HTR-8/SVneo (cell line): ENCODE measurements at places on chromosomes 3 and 15.
A peak's percentile ranks its signal among the peaks of the same experiment; 100 is the strongest.

DNA sequence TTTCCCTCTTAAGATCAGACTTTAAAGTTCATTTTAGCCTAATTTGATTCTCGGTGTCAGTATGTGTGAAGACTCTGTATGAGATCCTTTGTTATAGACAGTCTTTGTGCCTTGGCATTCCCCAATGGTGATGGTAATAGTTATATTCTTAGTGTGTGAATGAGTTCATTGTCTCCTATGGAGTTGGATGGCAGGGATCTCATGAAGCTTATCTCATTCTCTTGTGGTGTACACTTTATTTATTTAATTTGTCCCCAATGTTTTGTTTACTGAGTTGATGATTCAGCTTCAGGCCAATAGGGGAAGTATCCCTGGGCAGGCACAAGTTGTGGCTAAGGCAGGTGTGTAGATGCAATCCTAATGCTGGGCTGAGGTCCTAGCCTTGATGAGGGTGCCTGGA lies 222.0 kb upstream of the DPPA4 start:
- DNase-seq = no peak

GRCh38 chr3:30664459-30664858 lies 58.1 kb downstream of the TGFBR2 start:
- no peak for DNase-seq

DNA sequence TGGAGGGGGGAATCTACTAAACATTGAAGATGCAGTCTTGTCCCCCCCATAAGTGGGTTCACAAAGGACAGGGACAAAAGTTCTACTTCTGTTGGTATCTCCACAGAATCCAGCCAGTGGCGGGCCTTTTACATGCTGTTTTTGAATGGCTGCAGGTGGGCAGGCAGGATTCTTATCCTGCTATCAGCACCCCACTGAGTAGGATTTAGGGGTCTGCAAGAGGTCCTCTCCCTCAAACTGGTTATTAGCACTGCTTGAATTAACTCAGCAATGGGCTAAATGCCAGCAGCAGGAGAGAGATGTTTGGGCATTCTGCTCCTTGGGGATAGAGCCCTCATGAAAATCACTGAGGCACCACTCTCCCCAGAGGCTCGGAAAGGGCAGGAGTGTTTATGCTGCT lies 40.3 kb downstream of the SEMA5B start:
- no peak for DNase-seq

GRCh38 chr15:45702041-45702440 lies 67.2 kb downstream of the SQOR start:
- DNase-seq = no peak

DNA sequence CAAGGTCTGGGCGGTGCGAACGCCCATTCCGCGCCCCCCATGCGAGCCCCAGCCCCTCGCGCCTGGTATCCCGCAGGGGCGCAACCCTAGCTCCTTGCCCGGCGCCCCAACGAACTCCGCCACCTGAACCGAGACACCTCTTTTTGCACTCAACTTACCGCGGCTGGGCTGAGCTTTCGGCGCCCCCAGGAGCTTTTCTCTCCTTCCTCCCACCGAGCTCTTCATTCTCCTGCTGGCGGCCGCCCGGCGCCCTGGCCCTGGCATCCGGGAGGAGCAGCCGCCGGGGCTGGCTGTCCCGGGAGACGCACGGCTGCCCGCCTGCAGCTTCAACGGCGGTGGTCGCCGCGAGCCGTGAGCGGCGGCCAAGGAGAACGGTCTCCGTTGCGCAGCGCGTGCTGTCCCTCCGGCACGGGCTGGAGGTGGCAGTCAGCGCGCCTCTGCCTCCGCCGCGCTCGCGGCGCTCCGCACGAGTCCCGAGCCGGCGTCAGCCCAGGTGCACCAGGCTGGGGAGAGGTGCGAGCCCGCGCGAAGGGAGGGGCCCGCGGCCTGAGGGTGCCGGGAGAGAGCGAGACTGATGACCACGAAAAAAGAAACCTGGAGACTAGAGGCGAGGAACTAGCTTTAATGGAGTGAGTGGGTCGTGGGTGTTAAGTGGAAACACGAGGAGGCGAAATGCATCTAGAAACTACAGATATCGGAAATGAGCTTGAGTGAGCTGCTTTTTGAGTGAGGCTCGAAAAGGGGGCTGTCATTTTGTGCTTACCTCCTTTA lies 621.5 kb upstream of the ZNF385D start:
- DNase-seq = no peak

DNA sequence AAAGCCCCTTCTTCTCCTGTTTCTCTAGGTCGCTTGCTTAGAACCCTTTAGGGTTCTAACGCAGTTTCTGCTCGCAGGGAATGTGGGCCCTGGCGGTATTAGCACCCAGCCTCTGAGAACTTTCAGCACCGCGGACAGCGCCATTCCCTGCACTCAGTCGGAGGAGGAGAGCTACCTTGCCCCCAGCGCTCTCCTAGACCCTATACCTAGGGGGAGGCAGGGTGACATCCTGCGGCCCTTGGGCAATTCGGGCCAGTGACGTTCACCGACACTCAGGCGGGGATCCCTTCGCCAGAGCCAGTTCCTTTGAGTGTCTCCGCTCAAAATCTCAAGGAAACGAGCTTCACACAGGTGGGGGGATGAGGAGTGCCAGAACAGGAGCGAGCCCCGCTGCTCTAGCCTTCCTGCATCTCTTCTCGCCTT lies 1.3 kb downstream of the SLC7A14 start:
- DNase-seq = peak; percentile 76

DNA sequence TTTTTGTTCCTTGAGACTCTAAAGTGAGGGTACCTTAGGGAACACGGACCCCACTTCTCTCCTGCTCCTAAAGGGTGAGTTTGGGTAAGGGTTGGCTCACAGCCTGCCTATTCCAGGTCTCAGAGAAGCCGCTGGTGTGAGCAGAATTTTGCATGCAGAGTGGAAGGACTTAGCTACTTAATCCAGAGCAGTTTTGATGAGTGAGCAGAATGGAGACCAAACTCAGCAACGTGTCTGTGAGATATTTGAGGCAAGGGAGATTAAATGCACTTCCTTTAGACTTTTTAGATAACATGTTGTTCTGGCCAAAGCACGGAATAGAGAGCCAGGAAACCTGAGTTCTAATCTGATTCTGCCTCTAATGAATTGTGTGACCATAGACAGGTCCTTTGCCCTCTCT lies 5.1 kb downstream of the SLC24A1 start:
- no peak for DNase-seq

GRCh38 chr3:10400050-10400748 lies 79.3 kb upstream of the SEC13 start:
- DNase-seq = no peak

DNA sequence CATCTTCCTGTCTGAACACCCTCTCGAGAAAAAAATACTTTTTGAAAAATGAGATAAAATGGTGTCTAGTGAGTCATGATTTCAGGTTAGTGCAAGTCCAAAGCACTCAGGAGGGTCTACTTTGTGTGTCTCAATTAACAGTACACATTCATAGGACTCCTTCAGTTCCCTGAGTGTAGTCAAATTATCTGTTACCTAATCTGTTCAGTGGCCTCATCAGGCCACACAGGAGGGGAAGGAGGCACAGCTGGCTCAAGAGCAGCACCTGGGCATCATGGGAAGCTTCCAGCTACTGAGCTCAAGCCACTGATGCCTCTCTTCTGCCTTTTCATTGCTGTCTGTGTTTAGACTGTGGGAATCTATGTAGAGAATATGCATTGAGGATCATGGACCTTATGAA lies 341.4 kb upstream of the SGO1 start:
- no peak for DNase-seq

DNA sequence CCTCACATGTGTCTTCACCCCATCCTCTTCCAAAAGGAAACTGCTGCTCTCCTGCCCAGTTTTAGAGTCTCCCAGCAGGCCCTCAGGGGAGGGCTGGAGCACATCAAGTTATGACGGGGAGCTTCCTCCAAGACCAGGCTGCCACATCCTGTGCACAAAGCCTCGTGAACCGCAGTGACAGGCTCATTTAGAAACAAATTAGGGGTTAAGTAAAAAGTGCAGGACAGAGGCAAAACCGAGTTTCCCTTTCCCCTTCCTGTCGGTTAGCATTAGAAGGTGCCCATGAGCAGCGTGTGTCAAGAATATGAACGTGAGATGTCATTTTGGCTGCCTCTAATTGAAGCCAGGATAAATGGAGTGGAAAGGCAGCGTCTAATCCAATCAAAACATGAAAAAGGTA lies 199.7 kb downstream of the ARRDC4 start:
- no peak for DNase-seq

DNA sequence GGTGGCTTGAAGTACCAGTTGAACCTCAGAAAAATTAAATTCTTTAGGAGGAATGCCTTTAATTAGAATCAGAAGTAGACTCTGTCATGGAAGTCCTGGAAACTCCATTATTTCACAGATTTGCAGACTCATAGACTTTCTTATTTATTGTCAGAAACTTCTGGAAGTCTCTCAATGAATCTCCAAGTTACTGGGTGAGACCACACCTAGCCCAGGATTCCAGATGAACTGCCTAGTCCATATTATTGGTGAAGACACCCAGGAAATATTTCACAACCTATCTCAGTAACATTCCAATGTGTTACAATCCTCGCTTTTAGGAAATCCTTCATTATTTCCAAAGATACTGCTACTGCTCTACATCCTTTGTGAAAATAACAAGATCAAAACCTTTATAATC lies 6.5 kb upstream of the THBS1 start:
- no peak for DNase-seq

GRCh38 chr15:53710906-53711305 lies 48.6 kb downstream of the WDR72 start:
- DNase-seq = no peak

DNA sequence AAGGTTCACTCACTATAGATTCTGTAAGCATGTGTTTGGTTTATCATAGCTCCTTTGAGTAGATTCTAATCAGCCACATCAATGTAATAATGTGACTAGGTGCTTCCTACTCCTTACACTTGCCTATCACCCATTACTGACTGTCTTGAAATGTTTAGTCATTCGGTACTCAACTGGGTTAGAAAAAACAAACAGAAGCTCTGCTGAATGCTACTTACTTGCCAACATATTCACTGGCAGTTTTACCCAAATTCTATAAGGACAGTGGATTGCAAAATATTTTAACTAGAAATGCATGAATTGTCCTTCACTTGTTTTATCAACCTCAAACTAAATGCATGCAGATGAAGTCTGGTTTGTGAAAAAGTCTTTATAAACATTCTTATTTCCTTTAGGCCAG lies 352.1 kb upstream of the ALCAM start:
- no peak for DNase-seq

- no peak for DNase-seq
Measured at GRCh38 chr3:175679568-175679967, 820.4 kb downstream of the NAALADL2 start.

DNA sequence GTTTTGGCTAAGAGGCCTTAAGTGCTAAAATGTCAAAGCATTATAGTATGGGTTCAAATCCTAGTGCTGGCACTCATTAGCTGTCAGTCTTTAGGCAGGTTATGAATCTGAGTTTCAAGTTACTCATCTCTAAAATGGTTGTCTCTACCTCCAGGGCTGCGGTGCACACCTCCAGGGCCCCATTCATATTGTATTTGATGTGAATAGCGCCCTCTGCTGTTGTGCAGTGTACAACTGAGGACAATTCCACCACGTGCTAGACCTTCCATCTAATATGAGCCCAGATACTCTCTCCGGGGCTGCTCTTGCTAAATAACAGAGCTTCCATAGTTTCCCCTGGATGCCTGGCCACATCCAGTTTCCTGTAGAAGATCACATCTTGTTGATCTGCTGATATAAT lies 54.3 kb downstream of the OXNAD1 start:
- no peak for DNase-seq

- DNase-seq = peak; percentile 90
Measured at GRCh38 chr3:124688581-124689454, 41.4 kb upstream of the UMPS start.

DNA sequence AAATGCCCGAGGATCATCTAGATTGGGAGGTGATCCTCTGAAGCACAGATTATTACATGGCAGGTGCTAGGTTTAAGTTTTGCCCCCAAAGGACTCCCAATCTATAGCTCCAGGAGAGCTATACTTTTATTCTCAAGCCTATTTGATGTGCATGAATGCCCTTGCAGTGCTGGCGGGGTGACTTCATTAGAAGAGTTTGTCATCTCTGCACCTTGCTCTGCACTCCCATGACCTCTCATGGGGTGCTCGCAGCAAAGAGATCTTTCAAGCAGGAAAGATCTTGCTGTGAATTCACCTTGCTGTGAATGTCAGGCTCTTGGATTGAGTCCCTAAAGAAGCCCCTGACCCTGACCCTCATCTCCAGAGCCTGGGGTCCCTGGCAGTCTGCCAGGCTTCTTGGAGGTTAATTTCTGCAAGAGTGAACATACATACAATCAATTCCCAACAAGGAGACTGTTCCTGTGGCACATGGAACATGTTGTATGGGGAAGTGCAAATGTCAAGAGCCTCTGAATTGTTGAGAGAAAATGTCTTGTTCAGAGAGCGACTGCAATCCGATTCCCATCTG lies 45.9 kb downstream of the FAM43A start:
- no peak for DNase-seq

DNA sequence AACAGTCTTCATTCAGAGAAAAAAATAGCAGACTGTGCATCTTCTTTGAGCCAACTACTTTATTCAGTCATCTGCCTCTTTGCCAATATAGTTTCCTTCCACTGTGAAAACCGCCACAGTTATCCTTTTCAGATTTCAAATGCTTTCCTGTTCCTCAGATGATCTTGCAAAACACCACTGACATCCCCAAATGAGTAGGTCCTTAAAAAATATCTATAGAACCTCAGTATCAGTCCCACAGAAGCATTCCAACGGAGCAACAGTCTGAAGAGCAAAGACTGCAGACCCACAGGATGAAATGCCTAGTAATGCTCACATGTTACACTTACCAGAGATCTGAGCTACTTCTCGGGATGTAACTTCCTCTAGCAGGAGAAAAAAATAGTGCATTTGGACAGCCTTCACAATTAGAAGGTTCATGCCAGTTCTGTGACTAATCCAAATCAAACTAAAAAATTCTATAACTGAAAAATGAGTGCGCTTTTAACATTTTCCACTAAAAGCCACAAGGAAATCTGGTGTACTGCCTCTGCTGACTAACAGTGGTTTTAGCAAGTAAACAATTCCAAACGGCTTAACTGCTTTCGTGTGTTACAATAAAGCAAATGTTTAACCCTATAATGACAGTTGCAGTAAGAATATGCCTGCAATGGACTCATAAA lies at the start of gene ANKRD28:
Gene ANKRD28 (minus strand): TSS at position 338 of the 662 bp plus-strand sequence. CDS start 1,458 bp downstream, outside the sequence.
- DNase-seq = peak; percentile 37

GRCh38 chr3:136957751-136958288 lies at the start of gene IL20RB:
IL20RB (plus strand) TSS chr3:136957983; CDS start chr3:136958114, 131 bp downstream.
- no peak for DNase-seq

DNA sequence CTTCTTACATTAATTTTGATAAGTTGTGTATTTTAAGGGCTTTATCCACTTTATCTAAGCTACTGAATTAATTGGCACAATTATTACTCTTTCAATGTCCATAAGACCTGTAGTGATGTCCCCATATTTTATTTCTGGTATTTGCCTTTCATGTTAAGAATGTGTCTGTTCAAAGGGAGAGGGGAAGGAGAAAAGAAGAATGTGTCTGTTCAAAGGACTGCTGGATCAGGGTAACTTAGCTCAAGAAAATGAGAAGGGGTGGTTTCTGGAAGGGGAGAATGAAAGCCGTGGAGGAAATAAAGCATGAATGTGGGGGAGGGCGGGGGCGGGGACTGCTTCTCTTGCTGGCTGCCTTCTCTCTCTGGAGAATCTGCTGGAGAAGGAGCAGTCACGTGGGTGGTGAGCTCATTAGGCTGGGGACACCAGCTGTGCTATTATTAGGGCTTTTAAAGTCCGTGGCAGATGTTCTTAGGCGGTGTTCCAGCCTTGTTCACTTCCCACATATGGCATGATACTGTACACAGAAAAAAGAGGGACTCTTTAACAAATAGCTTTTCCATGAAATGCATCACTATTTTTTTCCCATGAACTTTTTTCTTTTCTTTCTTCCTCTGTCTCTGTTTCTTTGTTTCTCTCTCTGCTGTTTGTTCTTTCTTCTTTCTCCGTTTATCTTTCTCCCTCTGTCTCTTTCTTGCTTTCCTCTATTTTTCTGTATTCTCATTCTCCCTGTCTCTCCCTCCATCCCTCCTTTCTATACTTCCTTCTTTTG lies 63.7 kb upstream of the ULK4 start:
- peak; percentile 74 for DNase-seq
